Amniotic stem cell (primary cell): ENCODE measurements at places on chromosomes 6 and 20.

GRCh38 chr20:51560550-51561307, 18.2 kb upstream of the NFATC2 start:
- DNase-seq = no peak

DNA sequence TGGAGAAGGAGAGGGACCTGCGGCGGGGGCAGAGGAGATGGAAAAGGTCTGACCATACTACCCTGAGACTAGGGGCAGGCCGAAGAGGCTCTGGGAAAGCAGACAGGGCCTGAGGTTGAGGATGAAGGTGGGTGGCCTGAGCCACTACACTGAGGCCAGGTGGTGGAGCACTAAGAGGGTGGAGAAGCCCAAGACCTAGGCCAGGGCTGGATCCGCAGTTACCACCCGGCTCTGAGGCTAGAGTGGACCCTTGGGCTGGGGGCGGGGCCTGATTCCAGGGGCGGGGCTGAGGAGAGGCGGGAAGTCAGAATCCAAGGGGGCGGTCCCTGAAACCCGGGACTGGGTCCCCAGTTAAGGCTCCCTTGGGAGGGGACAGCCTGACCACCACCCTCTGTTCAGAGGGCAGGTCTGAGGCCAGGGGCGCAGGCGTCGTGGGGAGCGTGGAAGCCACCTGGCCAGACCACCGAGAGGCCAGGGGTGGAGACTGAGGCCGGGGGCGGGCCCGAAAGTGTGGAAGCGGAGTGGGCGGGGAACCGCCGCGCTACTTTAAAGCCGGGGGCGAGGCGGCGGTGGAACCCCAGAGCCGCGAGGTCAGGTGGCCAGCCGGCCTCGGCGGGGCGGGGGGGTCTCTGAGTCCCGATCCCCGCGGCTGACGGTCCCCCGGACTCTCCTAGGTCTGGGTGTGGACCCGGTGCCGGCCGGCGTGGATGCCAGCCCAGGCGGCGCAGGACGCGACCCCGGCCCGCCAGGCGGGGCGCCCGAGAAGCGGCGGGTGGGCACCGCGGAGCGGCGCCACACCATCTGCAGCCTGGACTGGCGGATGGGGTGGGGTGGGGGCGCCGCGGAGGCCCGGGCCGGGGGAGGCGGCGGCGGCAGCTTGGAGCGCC, 8.3 kb downstream of the CCM2L start:
- DNase-seq = no peak

DNA sequence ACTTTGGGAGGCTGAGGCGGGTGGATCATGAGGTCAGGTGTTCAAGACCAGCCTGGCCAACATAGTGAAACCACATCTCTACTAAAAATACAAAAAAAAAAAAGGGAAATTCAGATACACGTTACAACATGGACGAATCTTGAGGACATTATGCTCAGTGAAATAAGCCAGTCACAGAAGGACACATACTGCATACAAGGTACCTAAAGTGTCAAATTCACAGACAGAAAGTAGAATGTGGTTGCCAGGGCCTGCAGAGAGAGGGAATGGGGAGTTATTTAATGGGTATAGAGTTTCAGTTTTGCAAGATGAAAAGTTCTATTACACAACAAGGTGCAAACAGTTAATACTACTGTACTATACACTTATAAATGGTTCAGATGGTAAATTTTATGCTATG, 75.1 kb downstream of the SNX5 start:
- DNase-seq = no peak

DNA sequence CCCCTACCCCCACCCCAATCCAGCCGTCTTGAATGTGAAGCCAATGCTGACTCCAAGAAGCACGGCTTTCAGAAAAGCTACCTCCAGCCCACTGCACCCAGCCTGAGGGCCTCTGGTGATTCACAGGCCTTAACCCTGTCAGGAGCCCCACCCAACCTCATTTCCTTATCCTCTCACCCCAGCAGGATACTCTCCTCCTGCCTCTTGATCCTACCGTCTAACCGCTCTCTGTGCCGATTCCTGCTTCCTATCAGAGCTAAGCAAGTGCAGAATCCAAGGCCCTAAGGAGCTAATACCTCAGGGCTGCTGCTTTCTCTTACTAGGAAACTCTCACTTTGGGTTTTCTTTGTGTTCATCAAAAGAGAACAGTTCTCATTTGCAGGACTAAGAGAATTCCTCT, 47.2 kb downstream of the TRERF1 start:
- DNase-seq = peak; percentile 66

DNA sequence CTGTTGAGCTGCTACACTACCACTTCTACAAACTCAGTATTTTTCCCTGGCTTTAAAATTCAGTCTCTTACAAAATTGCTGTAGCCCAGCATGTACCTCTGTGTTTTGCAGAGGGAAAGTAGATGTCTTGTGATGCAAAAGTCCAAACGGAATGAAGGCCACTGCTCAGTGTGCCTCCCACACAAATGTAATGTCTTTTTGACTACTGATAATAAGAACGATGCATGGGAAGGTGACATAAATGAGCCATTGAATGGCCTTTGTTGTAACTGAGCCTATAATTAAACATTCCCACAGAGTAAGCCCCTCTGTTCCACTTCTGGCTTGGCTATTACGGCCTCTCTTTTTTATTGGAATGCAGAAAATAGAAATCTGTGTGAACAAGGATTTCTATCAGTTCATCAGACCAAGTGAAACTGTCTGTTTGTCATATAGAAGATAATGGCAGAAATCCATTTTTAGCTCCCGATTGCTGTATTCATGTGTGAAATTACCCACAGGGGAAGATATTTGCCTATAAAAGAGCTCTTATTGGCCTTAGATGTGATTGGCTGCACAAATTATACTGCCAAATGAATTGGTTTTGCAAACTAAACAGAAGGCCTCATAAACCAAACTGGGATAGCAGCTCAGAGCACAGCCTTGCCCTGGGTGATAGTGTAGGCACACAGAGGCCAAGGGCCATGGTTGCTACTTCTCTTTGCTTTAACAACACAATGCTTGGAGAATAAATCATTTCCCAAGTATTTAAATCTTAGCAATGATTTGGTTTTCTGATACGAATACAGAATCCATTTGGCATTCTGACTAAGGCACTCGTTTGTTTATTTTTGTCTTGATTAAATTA, 241.5 kb upstream of the PLN start:
- DNase-seq = no peak

DNA sequence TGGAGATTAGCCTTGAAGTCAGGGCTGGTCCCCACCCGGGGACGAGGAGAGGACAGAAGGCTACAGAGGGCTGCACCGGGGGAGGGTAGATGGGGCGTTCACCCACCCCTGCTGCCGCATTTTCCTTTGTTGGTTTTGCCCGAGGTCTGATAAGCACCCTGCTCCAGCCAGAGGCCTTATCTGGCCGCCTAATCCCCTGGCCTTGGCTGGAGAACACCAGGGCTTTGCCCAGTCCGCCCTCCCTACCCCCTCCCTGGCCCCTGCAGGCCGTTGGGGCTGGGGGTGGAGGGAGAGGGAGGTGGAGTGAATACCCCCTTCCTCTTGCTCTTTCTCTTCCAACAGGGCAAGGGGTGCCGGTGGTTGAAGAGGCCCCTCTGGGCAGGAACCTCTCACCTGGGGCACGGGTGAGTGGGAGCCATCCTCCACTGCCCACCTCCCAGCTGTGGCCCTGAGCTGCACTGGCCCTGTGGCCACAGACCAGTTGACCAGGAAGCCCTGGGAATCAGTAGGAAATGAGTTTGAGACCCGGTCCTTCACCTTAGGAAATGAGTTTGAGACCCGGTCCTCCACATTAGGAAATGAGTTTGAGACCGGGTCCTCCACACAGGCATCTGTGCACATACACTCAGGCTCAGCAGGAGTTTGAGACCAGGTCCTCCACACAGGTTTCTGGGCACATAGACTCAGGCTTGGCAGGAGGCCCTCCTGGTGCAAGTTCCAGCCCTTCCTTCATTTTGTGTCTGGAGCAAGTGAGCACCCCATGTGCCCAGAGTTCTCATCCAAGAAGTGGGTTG, 12.0 kb upstream of the GATA5 start:
- no peak for DNase-seq

GRCh38 chr6:2225422-2226392, 19.7 kb downstream of the GMDS start:
- DNase-seq = no peak

GRCh38 chr20:62805155-62805710, 598 bp downstream of the OGFR start:
- DNase-seq = no peak

DNA sequence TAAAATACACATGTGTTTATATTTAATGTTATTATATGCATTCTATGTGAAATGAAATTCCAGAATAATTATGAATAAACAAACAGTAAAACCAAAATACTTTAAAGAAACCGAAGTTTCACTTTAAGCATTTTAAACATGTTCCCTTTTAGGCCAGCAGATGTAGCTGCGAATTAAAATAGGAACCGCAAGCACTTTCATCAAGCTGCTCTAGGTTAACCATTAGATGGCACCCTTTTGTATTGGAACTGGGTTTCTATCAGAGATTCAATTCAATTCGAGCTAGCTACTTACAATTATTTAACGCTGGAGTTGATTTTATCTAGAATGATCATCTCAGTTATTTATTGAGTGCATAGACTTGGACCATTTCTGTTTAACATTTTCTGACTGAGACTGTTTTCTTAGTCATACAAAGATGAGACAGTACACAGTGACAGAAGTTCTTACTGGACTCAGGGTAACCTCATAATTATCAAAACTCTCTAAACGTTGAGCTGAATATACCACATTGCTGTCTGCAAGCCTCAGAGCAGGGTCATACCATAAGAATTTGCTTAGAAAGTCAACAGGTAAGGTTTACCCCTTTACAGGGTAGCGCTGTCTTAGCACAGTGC, 8.5 kb downstream of the TMEM242 start:
- DNase-seq = no peak

- no peak for DNase-seq
Observed at GRCh38 chr6:170272341-170273065, 18.4 kb downstream of the DLL1 start.

DNA sequence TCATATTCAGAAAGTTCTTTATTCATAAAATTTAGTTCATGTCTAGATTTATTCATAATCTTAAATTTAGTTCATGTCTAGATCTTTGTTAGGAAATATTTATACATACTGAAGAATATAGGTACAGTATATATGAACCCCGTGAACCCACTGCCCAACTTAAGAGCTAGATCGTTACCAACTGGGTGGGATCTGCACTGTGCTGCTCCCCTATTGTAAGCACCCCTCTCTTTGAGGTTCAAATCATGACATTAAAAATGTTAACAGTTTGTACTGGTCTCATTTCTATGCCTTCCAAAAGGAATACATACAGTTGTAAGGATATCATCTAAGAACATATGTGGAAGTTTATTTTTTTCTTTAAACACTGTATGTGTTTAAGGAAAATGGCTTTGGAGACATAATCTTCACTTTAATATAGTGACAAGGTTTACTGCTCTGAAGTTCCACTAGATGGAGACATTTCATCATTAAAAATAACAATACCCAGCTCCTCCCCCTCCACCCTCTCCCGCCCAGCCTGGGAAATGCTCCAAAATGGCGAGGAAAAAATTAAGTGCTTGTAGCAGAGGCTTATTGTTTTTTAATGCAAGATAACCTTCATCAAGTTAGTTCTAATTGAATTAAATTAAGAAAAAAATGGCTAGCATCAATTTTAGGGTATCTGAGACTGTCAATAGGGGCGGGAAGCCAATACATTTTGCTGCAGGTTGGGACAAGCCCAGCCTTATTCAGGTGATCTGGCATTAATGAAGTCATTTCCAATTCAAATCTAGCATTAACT, 104.1 kb upstream of the TRAF3IP2 start:
- peak; percentile 31 for DNase-seq

DNA sequence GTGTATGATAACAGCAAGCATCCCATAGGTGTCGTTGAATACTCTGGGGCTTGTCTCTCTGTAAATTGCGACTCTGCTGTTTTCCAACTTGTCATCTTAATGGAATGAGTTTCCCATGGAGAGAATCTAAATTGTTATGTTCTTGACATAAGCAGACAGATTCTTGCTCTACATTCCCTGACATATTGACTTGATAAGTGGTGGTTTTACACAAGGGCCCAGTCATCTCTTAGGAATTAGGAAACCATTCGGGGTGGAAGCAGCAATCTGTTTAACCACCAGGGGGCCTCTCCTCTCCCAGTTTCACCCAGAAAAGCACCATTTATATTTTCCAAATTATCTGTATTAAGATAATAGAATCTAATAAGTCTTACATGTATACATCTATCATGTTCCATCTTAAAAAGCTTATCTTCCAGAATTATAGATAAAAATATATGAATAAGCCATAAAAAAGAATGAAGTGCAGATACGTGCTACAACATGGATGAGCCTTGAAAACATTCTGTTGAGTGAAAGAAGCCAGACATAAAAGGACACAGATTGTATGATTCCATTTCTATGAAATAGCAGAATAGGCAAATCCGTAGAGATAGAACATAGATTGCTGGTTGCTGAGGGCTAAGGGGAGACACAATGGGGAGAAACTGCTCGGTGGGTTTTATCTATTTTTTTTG, 23.1 kb upstream of the MROH8 start:
- peak; percentile 93 for DNase-seq
